Lower lobe of right lung (tissue), 2 donors: ENCODE measurements at places on chromosomes 11 and 22.

- no peak overlapping the region for H3K4me3 ChIP-seq
- peak; percentile 68 for DNase-seq
- H3K27ac ChIP-seq: peak overlapping the region; percentile 32
- H3K27me3 ChIP-seq: no peaks in the 10 kb centered on the region
These were observed 84.6 kb downstream of the SWAP70 start for GRCh38 chr11:9748361-9748970.

DNA sequence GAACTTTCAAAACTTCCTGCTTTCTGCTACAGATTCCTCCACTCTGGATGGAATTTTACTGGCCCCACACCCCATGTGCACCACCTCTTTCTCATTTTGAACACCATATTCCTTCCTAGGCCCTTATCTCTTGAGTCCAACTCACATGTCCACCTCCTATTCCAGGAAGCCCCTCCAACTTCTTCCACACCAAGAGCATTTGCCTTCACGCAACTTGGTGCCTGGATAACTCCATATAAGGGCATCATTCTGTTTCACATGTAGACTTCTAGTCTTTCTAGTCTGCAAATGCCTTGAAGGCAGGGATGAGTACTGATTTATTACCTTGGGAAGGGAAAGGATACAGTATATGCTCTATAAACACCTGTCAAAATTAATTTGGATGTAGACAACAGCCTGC is 17.5 kb downstream of the GAB2 start:
- H3K4me3 ChIP-seq: no peak overlapping the region
- no peak for DNase-seq
- no peaks in the 10 kb centered on the region for H3K36me3 ChIP-seq
- no peak overlapping the region for H3K27ac ChIP-seq

GRCh38 chr22:32950366-32950765 is 107.8 kb downstream of the SYN3 start:
- H3K27me3 ChIP-seq: no peaks in the 10 kb centered on the region
- DNase-seq: no peak
- no peak overlapping the region for H3K4me3 ChIP-seq
- H3K27ac ChIP-seq: peak overlapping the region; percentile 59
- H3K4me1 ChIP-seq: peaks cover 35% of the 10 kb centered on the region
- no peaks in the 10 kb centered on the region for H3K36me3 ChIP-seq

- H3K4me3 ChIP-seq: no peak overlapping the region
- no peak for DNase-seq
- H3K27me3 ChIP-seq: no peaks in the 10 kb centered on the region
- H3K4me1 ChIP-seq: no peaks in the 10 kb centered on the region
- H3K27ac ChIP-seq: no peak overlapping the region
These were observed 27.6 kb downstream of the TENM4 start for GRCh38 chr11:79413268-79413667.

DNA sequence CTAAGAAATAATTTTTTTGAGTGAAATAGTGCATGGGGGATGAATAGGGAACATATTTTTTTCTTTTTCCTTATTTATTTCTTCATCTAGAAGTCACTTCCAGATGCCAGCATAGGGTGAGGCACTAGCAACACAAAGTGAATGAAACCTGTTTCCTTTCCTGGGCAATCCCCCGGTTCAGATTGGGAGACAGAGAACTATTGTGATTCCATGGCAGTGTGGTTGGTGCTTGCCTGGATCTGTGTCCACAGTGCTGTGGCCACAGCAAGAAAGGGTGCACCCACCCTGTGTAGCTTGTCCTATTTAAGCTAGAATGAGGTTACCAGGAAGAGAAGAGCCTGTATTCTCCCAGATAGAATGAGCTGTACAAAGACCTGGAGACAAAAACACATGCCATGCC is 57.6 kb downstream of the SLC5A1 start:
- no peak overlapping the region for H3K27ac ChIP-seq
- no peaks in the 10 kb centered on the region for H3K36me3 ChIP-seq
- H3K4me3 ChIP-seq: no peak overlapping the region

- no peaks in the 10 kb centered on the region for H3K36me3 ChIP-seq
- no peak for DNase-seq
- H3K4me3 ChIP-seq: peak overlapping the region; percentile 95
These were observed 997 bp downstream of the UBE2L3 start for GRCh38 chr22:21568347-21569075.

DNA sequence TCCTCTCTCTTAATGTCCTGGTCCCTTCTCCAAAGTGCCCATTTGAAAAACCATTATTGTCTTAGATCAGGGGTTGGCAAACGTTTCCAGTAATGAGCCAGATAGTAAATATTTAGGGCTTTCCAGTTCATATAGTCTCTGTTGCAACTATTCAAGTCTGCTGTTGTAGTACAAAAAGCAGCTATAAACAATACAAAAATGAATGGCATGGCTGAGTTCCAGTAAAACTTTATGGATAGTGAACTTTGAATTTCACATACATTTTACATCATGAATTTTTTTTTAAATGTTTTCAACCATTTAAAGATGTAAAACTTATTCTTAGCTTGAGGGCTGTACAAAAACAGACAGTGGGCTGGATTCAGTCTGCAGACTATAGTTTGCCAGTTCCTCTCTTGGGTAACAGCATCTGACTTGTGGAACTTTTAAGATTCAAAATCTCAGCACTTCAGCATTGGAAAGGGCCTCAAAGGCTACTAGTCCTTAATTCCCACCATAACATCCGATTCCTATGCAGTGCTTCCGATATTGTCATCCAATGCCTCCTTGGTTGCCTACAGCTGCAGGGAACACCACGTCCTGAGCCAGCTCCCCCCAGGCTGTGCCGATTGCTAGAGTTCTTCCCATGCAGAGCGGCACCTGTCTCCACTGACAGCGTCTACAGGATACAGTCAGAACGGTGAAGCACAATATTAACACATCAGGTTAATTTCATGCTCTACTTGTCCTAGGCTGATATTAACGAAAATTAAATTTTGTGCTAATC is 65.6 kb upstream of the E2F8 start:
- H3K36me3 ChIP-seq: no peaks in the 10 kb centered on the region
- peaks cover under 1% of the 10 kb centered on the region for H3K4me1 ChIP-seq
- H3K27me3 ChIP-seq: no peaks in the 10 kb centered on the region
- no peak for DNase-seq
- H3K4me3 ChIP-seq: no peak overlapping the region

GRCh38 chr22:44665115-44665514 is 36.9 kb upstream of the PRR5 start:
- no peak overlapping the region for H3K4me3 ChIP-seq
- DNase-seq: peak; percentile 57
- H3K27ac ChIP-seq: no peak overlapping the region
- H3K36me3 ChIP-seq: no peaks in the 10 kb centered on the region
- H3K27me3 ChIP-seq: peaks cover 11% of the 10 kb centered on the region

DNA sequence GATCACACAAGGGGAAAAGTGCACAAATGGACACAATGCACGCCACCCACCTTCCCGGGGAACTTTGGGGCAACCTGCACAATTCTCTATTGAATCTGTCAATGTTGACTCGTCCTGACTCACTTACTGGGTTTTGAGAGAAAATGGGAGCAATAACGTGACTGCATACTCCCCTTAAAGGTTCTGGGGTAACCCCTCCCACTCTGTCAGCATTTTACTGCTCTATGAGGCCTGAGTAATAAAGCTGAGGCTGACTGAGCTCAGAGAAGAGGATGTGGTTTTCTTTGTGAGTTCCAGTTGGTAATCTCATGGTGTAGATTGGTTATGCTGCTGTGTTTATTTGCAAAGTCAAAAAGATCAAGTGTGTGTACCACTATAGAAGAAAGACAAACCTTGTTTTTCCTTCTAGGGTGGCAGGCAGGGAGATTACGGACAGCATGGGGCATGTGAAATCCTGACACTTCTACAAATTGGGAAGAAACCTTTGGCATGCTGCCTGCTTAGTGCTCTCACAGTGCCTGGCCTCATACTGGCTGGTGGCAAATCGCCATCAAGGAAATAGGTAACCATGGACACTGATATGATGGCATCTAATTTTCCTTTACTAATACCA is 16.1 kb upstream of the APOA1 start:
- H3K27ac ChIP-seq: peak overlapping the region; percentile 19
- peaks cover 35% of the 10 kb centered on the region for H3K4me1 ChIP-seq
